ENCODE measurements at places on chromosomes 1 and 21. TPM values are rescaled to one million over a fixed set of nuclear protein-coding genes. Genes with fewer than 3 reads are reported as not detected.

AKIRIN1 gene
- total RNA-seq, result 47.0 TPM

KRTAP21-3 gene
- not detected for total RNA-seq

GRCh38 chr1:107990606-107991005 is 25.6 kb upstream of the VAV3 start:
- no peaks in the 10 kb centered on the region for H3K27me3 ChIP-seq
- no peak overlapping the region for H3K27ac ChIP-seq
- no peaks in the 10 kb centered on the region for H3K4me1 ChIP-seq
- no peak overlapping the region for H3K4me3 ChIP-seq
- H3K36me3 ChIP-seq, result no peaks in the 10 kb centered on the region
- DNase-seq, result no peak

TRIM67 gene
- total RNA-seq, result not detected

DNA sequence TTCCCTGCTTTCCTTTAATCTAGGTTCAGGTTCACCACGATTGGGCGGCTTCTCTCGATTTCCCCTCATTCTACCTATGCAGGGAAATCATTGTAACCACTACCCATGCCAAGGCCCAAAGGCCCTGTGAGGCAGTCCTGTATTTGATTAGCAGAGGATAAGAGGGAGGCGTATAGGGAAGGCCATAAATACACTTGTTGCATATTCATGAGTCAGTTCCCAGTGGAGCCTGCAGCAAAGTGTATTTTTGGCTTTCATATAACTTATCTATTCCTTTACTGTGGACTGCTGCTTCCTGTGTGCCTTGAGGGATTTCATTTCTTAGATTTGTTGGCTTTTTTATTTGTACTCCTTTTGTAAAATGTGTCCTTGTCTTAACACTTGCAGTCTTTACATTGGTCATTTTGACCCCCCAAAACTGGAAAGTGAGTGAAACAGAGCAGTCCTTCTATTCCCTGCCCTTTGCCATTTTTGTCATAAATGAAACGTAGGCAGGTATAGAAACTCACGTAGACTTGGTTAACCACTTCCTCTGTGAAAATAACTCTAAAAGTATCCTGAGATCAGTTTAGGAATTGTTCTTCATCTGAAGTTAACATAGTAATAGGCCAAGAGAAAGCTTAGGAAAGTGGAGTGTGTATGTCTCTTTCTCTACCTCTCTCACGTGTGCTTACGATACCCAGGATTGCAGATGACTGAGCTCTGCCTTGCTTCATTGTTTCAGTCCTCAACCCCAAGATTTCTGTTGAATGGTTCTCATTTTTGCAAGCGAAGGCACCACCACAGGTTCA is 19.6 kb upstream of the KCNQ4 start:
- H3K36me3 ChIP-seq, result peaks cover 52% of the 10 kb centered on the region
- H3K27me3 ChIP-seq, result no peaks in the 10 kb centered on the region
- peaks cover 35% of the 10 kb centered on the region for H3K4me1 ChIP-seq
- DNase-seq, result no peak
- peak overlapping the region; percentile 5 for H3K4me3 ChIP-seq

DNA sequence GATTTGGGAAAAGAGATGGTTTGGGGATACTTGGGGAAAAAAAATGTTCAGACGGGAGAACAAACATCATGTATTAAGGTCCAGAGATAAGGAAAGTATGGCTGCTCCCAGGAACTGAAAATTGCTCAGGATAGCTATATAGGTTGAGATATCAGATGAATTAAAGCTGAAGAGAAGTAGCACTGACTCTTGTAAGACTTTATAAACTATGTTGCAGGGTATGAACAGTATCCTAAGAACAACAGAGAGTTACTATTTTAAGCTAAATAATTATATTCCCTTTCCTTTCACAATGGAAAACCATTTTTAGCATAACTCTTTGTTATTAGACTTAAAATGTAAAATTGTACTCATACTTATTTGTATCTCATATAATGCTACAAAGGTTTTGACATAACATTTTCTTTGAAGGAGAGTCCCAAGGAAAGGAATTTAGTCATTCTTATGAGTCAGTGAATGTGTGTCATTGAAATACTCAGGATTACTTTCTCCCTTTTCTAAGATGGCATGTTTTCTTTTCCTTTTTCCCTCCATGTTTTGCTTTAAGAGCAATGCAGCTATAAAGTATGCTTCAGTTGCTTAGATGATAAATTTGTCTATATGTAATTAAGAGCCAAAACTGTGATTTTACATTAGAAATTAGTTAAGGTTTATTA is 139.4 kb upstream of the KIAA1614 start:
- no peak overlapping the region for H3K27ac ChIP-seq
- H3K27me3 ChIP-seq, result no peaks in the 10 kb centered on the region
- peaks cover 6% of the 10 kb centered on the region for H3K4me1 ChIP-seq

DNA sequence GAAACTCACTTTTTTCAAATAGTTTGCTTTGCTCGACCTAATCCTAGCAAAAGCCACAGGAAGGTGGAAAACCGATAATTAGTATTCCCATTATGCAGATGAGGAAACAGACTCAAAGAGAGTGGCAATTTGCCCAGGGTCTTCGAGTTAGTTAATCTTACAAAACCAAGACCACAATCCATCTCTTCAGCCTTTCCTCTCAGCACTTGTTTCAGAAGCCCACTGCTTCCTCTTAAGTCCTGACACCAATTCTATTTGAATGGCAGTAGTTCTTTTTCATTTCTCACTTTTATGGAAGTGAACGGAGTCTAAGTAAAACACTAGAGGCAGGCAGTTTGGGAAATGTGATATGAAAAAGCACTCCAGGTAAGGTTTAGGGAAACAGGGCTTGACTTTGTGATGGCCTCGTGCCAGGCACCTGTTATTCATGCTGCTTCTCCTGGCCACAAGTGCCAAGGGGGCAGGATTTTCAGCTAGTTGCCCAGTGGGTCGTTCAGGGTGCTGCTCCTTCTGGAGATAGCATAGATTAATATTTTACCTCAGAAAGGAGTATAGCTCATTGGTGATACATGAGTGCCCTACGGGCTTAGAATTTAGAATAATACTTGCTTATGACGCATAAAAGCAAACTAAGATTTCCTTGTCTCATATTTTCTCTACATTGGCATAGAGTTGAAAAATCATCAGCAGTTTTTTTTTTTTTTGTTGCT is 76.6 kb upstream of the NRIP1 start:
- no peak overlapping the region for H3K27ac ChIP-seq
- H3K4me1 ChIP-seq, result no peaks in the 10 kb centered on the region
- no peaks in the 10 kb centered on the region for H3K36me3 ChIP-seq
- DNase-seq, result no peak

APOBEC4 gene
- total RNA-seq, result not detected

SPATA45 gene
- not detected for total RNA-seq

GRCh38 chr1:110483308-110483685 is 32.3 kb downstream of the PROK1 start:
- H3K27ac ChIP-seq, result no peak overlapping the region
- H3K4me3 ChIP-seq, result no peak overlapping the region
- no peaks in the 10 kb centered on the region for H3K4me1 ChIP-seq

SLAMF7 gene
- 126 TPM for total RNA-seq

CLDN14 gene
- total RNA-seq, result not detected

DNA sequence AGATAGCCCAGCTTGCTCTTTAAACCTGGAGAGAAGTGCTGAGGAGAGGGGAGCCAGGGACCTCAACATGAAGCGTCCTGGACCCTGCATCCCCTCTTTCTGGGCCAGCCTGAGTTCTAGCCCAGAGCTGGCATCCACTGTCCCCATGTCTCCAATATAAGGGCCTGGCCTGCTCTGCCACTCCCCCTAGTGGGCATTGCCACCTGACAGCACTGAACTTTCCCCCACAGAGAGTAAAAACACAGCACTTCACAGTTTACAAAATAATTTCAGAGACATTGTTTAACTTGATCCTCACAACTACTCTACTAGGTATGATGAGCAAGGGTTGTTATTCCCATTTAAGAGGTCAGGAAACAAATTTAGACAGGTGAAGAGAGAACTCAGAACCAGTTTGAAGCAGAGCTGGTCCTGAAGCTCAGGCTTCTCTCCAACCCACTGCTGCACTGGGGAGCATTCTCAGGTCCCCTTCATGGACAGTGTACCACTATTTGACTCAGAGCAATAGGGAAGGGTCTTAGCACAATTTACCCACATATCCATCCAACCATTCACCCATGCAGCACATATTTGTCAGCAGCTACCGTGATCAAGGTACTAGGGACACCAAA is 151.2 kb downstream of the DMRTA2 start:
- H3K4me1 ChIP-seq, result no peaks in the 10 kb centered on the region
- H3K27me3 ChIP-seq, result no peaks in the 10 kb centered on the region
- H3K4me3 ChIP-seq, result no peak overlapping the region
- no peak overlapping the region for H3K27ac ChIP-seq

NEGR1 gene
- not detected for total RNA-seq

CCDC181 gene
- not detected for total RNA-seq

- H3K27me3 ChIP-seq, result peaks cover 4% of the 10 kb centered on the region
- no peak for DNase-seq
- H3K4me3 ChIP-seq, result no peak overlapping the region
- no peaks in the 10 kb centered on the region for H3K36me3 ChIP-seq
These were observed 130.6 kb downstream of the URB2 start for GRCh38 chr1:229756666-229757065.

GRCh38 chr21:42799516-42799915 is 79.8 kb downstream of the WDR4 start:
- H3K27me3 ChIP-seq, result peaks cover 13% of the 10 kb centered on the region
- H3K27ac ChIP-seq, result no peak overlapping the region
- peaks cover 2% of the 10 kb centered on the region for H3K36me3 ChIP-seq
- peak; percentile 45 for DNase-seq
- no peak overlapping the region for H3K4me3 ChIP-seq

TSHB gene
- not detected for total RNA-seq

DNA sequence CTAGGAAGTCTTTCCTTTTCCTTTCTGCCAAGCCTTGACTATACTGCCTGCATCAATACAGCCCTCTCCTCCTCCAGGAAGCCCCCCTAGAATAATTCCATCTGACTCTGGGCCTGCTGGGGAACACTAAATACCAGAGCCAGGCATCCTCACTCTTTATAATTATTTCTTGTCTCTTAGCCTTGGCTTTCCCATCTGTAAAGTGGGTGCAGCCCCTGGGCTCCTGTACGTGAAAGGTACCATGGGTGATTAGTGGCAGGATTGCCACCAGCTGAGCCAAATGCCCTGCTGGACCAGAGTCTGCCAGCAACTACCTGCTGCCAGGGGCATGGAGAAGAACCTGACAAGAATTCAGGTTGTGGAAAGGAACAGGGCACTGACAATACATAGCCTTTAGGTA is 58.7 kb downstream of the LGR6 start:
- H3K27me3 ChIP-seq, result peaks cover 25% of the 10 kb centered on the region
- H3K36me3 ChIP-seq, result no peaks in the 10 kb centered on the region
- peaks cover 2% of the 10 kb centered on the region for H3K4me1 ChIP-seq
- no peak for DNase-seq

MAP10 gene
- 2.8 TPM for total RNA-seq

BNIPL gene
- 1.0 TPM for total RNA-seq

DNA sequence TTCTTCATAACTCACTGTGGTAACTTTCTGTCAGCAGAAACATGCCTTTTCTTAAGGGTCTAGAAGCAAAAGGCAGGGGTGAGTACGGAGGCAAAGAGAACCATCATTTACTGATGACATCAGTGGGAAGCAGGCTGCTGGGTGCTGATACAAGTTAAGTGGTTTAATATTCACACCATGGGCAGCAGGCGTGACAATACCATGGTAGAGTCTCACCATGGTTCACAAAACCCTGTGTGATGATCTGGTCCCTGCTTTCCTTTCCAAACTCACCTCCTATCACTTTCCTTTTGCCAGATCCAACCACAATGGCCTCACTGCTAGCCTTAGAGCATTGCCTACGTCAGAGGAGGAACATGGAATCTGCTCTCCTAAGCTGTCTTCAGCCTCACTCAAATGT is 8.7 kb downstream of the MAB21L3 start:
- no peaks in the 10 kb centered on the region for H3K4me1 ChIP-seq
- DNase-seq, result no peak
- H3K4me3 ChIP-seq, result no peak overlapping the region
- H3K36me3 ChIP-seq, result no peaks in the 10 kb centered on the region

DNA sequence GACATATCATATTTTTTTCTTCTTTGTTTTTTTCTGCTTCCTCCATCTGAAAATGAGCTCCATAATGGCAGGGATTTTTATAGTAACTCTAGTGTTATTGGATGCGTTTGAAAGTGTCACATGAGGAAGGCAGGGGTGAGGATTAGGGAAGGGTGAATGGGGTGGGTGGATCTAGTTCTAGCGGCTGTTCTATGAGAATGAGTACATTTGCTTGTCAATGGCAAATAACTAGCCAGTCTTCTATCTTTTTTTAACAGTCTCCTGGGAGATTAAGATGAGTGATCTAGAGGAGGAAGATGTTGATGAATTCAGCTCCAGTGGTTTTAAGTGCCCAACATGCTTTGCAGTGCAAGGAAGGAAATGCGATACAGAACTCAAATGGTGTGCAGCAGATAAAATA is 5.8 kb downstream of the OR14I1 start:
- no peak for DNase-seq
- H3K4me3 ChIP-seq, result no peak overlapping the region
- H3K36me3 ChIP-seq, result no peaks in the 10 kb centered on the region
- no peak overlapping the region for H3K27ac ChIP-seq

ANKRD65 gene
- not detected for total RNA-seq

- no peaks in the 10 kb centered on the region for H3K27me3 ChIP-seq
- peak; percentile 52 for DNase-seq
- peaks cover 29% of the 10 kb centered on the region for H3K4me1 ChIP-seq
- H3K4me3 ChIP-seq, result peak overlapping the region; percentile 51
- peaks cover 36% of the 10 kb centered on the region for H3K36me3 ChIP-seq
These were observed 129.8 kb upstream of the SAMSN1 start for GRCh38 chr21:14675774-14676530.

SLC22A15 gene
- total RNA-seq, result 2.3 TPM
